ENCODE measurements at places on chromosomes 16 and 17.

- DNase-seq: no peak
Observed at GRCh38 chr17:72158895-72159885, 38.4 kb downstream of the SOX9 start.

DNA sequence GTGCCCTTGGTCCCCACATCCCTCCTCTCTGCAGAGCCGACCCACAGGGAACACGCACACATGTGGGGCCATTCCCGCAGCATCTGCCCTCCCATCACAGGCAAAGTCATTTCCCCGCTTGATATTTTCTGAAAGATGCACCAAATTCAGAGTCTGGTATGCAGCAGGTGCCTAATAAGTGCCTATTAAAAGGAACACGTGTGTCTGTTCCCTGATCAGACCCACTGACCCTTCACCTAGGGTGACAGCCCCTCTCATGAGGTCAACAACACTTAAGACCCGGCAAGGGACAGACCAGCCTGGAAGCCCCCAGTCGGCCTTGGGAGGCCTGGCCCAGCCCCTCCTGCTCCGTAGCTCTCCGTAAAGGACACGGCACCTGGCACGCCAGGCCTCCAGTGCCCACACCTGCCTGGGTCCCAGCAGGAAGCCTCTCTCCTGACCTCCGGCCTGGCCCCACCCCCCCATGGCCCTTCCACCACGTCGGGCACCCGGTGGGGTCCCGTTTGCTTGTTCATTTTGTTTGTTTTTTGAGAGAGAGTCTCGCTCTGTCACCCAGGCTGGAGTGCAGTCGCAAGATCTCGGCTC lies 20.0 kb downstream of the UNKL start:
- no peak for DNase-seq

- DNase-seq: no peak
Observed at GRCh38 chr17:72338847-72339790, 218.3 kb downstream of the SOX9 start.

- DNase-seq: no peak
Observed at GRCh38 chr17:2613089-2613808, 19.8 kb downstream of the PAFAH1B1 start.
